ENCODE measurements at places on chromosomes 1 and 21.

- no peak overlapping the region for H3K27ac ChIP-seq
- DNase-seq, result peak; percentile 28
- H3K4me3 ChIP-seq, result no peak overlapping the region
- H3K36me3 ChIP-seq, result peaks cover 54% of the 10 kb centered on the region
- H3K27me3 ChIP-seq, result no peaks in the 10 kb centered on the region
- peaks cover 6% of the 10 kb centered on the region for H3K4me1 ChIP-seq
Observed at GRCh38 chr1:46002551-46003150, 129.8 kb downstream of the PIK3R3 start.

DNA sequence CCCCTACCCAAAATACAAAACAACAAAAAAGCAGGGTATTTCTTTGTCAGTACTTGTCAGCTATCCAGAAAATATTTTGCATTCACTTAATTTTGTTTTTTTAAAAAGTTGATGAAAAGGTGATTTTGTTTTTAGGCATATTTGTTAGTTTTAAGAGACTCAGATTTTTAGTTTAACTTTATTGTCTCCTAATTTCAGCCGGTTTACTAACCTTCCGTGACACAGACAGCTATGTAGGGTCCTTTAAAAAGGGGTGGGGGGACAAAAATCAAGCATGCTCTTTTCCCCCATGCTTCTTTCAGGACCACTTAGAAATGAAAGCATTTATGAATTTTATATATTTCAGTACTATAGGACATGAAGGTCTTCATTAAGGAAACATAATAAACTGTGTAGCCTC, 1.6 kb downstream of the PBX1 start:
- H3K4me3 ChIP-seq, result peak overlapping the region; percentile 94
- H3K36me3 ChIP-seq, result no peaks in the 10 kb centered on the region
- peaks cover 11% of the 10 kb centered on the region for H3K4me1 ChIP-seq
- no peaks in the 10 kb centered on the region for H3K27me3 ChIP-seq
- no peak for DNase-seq

- no peak overlapping the region for H3K4me3 ChIP-seq
- no peaks in the 10 kb centered on the region for H3K27me3 ChIP-seq
- no peaks in the 10 kb centered on the region for H3K36me3 ChIP-seq
- DNase-seq, result no peak
- H3K4me1 ChIP-seq, result no peaks in the 10 kb centered on the region
- no peak overlapping the region for H3K27ac ChIP-seq
Observed at GRCh38 chr21:18104802-18105201, 139.8 kb upstream of the CHODL start.

- H3K4me1 ChIP-seq, result no peaks in the 10 kb centered on the region
- no peak overlapping the region for H3K4me3 ChIP-seq
- no peaks in the 10 kb centered on the region for H3K36me3 ChIP-seq
- H3K27me3 ChIP-seq, result no peaks in the 10 kb centered on the region
- no peak for DNase-seq
Observed at GRCh38 chr1:175512637-175513412, 230.6 kb downstream of the TNR start.
